Upper lobe of left lung (tissue), 6 donors: ENCODE measurements at places on chromosomes 1 and 21. TPM values are rescaled to one million over a fixed set of nuclear protein-coding genes. Genes with fewer than 3 reads are reported as not detected.
A peak's percentile ranks its signal among the peaks of the same experiment; 100 is the strongest.

- DNase-seq: no peak
Observed at GRCh38 chr1:228921481-228921880, 186.2 kb downstream of the RHOU start.

GRCh38 chr21:33229099-33229783, 497 bp upstream of the IFNAR2 start:
- DNase-seq: no peak

DNA sequence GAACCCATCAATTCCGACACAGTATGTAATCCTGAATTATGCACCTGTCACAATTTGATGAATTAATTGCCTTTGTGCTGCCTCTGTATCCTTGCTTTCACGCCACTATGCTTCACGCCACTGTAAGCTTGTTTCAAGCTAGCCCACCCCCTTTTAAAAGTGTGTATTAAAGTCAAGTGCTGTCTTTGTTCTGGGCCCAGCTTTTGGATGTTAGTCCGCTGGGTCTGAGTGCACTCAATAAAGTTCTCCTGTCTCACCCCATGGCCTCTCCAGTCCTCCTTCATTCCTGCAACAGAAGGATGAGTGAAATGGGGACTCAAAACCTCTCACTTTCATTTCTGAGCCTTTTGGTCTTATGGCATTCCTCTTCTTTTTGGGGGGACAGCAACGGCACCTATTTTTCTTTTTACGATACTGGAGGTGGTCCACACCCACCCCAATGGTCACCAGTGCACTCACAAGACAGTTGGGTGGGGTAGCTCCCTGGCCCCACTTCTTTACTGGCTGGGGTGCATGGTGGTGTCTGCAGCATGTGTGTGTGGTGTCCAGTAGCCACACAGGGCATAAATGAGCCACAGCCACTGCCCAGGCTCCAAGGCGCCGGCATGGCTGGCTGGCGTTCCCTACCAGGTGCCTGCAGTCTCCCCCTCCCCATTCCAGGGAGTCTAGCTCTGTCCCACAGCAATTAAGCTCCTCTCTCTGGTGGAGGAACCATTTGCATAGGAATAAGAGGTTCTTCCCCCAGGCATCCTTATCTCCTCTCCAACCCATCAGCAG, 1.8 kb downstream of the THEM4 start:
- peak; percentile 41 for DNase-seq

Gene CFAP107
- 3.4 TPM for total RNA-seq

DNA sequence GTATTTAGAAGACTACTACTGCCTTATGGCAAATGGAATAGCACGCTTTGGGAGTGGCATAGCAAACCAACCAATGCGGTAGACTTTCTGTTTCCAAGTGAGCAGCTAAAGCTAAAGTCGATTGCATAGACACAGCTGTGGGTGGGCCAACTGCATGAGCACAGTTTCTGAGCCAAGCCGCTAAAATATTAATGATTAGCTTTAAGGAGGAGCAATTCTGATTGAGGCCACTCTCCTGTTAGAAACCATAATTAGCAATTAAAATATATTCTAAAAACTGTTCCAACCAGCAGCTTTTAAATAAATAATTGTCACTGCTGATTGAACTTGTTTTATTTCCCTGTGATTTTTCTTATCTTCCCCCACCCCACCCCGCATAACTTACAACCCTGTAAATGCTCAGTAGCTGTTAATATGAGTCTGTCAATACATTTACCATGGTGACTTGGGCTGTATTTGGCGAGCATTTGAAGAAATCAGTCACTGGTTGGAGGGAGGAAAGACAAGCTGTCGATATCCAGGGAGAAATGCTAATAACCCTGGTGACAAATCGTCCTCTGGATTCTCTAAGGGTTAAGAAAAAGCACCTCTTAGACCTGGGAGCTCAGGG, 32.2 kb downstream of the RNF220 start:
- peak; percentile 67 for DNase-seq

- DNase-seq: no peak
Observed at GRCh38 chr1:38097284-38097898, 50.8 kb upstream of the POU3F1 start.

GRCh38 chr1:8533124-8533523, 215.2 kb downstream of the SLC45A1 start:
- no peak for DNase-seq

Gene LEFTY1
- total RNA-seq: 0.69 TPM

- no peak for DNase-seq
Observed at GRCh38 chr1:21598904-21599303, 70.3 kb downstream of the RAP1GAP start.

DNA sequence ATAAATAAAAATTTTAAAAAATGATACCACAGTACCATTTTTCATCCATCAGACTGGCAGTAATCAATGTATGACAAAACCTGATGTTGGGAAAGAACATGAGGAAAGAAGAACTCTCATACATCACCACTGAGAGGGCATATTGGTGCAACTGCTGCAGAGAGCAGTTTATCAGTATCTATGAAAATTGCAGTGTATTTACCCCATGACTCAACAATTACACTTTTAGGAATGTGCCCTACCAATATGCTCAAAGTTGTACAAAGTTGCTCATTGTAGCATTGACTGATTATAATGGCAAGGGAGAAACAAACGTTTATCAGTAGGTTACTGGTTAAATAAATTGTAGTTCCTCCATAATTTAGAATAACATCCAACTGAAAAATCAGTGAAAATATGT, 36.7 kb downstream of the CATSPERE start:
- DNase-seq: no peak

Gene CFHR5
- not detected for total RNA-seq

DNA sequence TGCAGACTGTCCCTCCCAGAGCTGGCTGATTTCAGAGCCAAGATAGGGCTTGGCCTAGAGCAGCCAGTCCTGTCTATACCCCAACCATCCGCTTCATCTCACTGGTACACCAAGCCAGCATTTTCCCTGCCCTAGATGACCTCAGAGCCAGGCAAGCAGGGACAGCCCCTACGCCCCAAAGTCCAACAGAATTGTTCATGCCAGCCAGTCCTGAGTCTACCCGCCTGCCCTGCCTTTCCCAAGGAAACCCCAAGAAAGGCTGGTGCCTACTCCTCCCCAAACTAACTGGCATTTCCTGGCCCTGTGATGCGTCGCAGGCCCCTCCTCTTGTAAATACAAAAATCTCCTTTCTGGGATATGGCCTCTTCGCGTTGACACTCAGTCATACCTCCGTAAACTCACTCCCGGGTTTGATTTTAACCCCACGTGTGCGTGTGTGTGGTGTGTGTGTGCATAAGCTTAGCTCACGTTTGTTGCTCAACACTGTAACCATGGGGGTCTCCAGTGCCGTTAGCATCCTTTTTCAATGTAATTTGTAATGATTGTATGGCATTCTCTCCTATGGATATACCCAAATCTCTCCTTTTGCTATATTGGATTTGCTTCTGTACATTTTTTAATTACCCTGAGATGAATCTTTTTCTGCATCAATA, 75.3 kb downstream of the SIK1 start:
- DNase-seq: no peak

Gene TLCD4
- total RNA-seq: 19.5 TPM

GRCh38 chr1:78069784-78070183, 24.0 kb downstream of the GIPC2 start:
- no peak for DNase-seq

DNA sequence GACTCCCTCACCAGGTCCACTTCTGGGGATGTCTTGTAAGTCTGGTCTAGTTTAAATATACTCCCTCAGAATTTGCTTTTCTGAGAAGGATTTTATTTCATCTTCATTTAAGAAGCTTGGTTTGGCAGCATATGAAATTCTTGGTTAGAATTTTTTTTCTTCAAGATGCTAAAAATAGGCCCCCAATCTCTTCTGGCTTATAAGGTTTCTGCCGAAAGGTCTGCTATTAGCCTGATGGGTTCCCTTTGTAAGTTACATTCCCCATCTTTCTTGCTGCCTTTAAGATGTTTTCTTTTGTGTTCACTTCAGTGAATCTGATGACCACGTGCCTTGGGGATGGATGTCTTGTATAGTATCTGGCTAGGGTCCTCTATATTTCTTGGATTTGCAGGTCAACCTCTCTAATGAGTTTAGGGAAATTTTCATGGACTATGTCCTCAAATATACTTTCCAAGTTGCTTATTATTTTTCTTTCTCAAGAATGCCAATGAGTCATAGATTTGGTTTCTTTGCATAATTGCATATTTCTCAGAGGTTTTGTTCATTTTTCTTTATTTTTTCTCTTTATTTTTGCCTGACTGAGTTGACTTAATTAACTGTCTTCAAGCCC, 19.4 kb downstream of the TCP10L start:
- DNase-seq: no peak

DNA sequence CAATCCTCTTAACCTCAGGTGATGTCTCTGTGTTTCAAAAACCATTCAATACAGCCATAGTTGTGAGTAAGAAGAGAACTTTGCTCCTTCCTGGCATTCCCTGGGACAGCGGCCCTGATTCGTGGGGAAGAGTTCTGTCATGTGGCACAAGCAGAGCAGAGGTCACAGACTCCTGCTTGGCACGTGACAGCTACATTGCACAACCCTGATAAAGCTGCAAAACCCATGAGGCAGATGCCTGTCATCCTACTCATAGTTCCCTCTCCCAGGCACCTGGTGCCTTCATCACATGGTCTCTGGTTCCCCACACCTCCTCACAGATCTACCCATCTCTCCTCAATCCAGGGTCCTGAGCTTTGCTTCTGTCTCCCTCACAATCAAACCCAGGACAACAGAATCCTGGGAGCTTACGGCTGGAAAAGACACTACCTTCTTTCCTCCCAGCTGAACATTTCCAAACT, 70.8 kb downstream of the PLPP3 start:
- DNase-seq: no peak

Gene TNFSF18
- not detected for total RNA-seq

DNA sequence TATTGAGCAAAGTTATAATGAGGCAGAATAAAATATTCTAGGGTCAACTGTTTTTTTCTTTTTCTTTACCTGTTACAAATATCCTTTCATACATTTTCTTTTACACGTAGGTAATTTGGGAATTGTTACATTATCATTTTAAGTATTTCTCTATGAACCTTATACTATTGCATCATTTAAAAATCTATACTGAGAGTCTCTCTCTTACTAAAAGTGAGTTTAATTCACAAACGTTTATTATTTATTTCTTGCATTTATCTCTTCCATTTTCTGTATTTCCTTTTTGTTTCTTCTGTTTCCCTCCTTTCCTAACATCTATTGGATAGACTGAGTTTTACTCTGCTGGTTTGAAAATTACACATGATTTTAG, 25.4 kb upstream of the CLCA4 start:
- DNase-seq: no peak

Gene UBL4B
- total RNA-seq: not detected

DNA sequence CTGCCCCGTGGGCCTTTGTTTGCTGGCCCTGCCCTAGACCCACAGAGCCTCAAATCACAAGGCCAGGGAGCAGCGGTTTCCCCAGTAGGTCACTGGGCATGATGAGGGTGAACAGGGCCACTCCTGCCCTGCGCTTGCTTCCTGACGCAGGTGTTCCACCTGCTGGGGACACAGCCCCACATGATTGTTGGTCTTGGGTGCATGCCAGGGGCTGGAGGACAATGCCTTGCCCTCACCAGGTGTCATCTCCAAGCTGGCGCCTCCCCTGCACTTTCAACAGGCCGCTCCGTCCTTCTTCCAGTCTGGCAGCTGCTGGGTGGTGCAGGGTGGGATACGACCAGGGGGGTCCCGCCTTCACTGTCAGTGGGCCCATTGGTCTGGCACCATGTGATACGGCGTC, 24.3 kb downstream of the IL10RB start:
- no peak for DNase-seq

DNA sequence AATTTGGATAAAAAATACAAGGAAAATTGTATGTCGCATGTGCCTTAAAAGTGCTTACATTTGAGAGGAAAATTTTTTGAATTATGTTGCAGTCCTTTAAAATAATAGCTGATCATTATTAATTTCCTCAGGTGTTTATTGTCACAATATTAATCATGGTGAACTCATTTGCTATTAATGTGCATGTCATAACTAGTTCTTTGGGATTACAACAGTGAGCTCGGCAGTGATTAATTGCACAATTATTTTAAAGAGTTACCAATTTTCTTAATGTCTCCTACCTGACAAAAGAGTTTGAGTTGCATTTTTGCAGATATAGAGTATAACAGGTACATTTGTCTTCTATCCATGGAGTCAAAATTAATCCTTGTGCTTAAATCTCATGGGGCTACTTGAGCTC, 854.3 kb downstream of the BRINP3 start:
- no peak for DNase-seq

Gene TBX19
- total RNA-seq: 0.91 TPM

DNA sequence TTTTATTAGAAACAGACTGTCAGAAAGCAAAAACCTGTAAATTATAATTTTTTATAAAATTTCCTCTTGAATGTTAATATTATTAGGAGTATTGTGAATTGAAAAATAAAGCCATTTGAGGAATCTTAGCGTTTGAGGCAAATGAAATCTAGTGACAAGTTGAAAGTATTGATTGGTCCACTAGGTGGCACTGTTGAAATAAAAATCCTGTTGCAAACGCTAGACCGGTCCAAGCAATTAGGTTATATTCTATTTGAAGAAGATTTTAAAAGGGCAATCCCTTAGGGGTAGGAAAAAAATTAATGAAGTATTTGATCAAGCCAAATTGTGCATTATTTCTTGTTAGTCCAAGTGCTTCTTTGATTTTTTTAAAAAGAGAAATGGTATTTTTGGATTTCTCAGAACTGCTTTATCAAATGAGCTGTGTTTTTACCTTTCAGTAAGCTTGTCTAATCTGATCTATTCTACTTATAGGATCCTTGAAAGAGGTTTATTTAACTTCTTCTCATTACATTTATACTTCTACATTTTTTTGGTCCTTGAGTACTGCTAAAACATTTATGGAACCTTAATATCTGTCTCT, 57.7 kb downstream of the ATG4C start:
- DNase-seq: no peak

Gene CD1D
- total RNA-seq: 5.2 TPM

DNA sequence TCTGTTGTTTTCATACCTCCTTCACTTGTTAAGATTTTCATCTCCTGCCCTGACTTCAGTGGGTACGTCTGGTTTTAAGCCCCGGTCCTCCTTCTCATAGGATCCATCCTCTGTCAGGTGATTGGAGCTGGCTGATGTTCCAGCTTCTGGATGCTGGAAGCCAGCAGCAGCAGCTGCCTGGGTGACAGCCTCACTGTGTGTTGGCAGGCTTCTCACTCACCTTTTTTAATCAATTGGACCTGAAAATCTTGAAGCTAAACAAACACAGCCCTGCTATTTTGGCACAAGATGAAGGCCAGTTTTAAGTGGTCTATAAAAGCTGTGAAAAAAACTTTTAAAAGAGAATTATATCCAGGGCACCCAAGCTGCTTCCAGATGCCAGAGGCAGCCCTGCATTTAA, 181.0 kb downstream of the DISC1 start:
- no peak for DNase-seq

Gene RAB25
- total RNA-seq: 94.8 TPM
